ENCODE measurements at places on chromosomes 6 and 20.

- DNase-seq = no peak
These were observed 73.0 kb downstream of the RREB1 start for GRCh38 chr6:7180751-7181150.

DNA sequence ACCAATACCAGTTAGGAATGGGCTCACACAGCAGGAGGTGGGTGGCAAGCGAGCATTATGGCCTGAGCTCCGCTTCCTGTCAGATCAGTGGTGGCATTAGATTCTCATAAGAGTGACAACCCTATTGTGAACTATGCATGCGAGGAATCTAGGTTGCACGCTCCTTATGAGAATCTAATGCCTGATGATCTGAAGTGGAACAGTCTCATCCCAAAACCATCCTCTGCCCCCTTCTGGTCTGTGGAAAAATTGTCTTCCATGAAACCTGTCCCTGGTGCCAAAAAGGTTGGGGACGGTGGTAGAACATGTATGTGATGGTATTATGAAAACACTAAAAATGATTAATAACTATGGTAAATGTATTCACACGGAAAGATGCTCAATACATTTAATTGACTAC lies 99.7 kb upstream of the HIVEP1 start:
- DNase-seq = no peak

DNA sequence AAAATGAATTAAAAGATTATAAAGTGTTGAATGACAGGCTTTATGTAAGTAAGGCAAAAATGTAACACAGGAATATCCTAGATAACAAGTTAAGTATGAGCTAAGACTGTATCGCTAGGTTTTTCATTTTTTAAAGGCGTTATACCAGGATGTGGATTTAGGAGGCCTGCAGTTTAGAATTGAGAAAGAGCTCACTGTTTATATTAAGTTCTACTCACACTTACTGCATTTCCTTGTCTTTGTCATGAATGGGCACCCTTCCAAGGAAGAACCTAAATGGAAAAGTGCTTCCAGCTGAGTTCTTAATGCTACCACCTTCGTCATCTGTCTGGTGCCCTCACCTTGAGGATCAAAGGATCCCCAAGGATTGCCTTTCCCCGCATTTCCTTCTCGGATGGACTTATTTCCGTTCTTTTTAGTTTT lies 148.7 kb downstream of the SOX4 start:
- no peak for DNase-seq

- no peak for DNase-seq
These were observed 145.6 kb upstream of the ESR1 start for GRCh38 chr6:151661928-151662327.

DNA sequence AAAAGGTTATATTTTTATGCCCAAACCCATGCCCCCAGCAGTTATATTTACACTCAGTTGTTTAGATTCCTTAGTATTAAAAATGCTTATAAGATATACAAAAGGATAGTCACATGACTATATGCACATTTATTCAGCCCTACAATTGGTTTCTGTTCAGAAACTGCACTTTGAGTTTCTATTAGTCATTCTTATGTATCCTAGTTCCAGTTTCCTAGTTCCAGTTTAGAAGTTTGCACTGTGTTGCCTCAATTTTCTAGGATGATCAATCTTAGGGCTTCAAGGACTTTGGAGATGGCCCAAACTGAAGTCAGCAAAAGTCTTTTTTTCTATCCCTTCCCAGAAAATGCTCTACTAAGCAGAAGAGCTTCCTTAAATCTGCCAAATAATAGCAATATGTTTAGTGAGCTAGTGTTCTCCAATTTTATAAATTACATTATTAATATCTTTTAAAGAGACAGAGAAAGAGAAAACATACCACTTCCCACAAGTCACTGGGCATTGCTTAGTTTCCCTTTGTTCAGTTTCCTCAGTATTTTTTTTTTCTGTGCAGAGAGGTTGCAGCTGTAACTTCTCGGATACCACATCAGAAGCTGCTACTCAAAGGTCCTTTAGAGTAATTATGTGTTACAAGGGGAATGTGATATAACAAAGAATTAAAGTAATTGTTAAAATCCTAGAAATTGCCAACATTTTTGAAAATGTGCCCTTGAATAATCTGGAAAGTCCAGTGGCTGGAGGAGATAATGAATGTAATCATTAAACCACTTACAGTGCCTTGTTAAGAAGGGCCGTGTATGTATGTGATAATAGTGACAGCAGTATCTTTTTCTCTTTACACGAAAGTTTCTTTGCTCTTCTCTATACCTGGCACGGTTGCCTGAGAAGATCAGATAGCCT lies 138.8 kb downstream of the KHDRBS2 start:
- no peak for DNase-seq

DNA sequence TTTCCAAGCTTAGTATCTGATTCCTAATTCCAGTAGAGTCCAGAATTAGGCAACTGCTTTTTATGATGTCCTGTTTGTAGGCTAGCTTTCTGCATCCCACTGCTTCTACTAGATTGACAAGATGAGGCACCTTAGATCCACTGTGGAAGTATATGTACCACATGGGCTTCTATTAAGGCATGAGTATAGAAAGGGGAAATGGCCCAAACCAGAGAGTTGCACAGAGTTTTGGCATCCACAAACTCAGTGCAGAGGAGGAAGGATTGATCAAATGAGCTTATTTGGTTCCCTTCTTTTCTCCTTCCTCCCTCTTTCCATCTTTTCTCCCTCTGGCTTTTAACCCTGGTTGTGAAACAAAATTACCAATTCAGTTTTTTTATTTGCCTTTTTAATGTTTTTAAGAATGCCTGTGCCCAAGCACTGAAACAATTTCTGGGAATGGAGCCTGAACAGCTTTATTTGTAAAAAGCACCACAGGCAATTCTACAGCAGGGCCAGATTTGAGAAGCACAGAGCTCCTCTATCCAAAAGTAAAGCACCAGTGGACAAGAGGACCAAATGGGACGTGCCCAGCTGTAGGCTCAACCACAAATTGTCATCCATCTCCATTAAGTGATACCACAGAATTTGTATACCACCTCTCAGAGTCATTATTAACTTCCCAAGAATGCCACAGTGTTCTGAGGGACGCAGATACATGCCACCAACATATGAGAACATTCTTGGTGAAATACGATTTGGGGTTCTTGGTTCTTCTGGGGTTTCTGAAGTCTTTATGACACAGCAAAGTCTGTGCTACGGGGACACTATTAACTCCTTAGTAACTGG lies 969.1 kb downstream of the KIF16B start:
- DNase-seq = no peak

- DNase-seq = no peak
These were observed 37.4 kb downstream of the MYT1 start for GRCh38 chr20:64201653-64202052.

GRCh38 chr6:162068340-162068739 lies 659.2 kb downstream of the PRKN start:
- DNase-seq = no peak

GRCh38 chr6:1554476-1555310 lies 55.0 kb upstream of the FOXC1 start:
- DNase-seq = peak; percentile 64
